ENCODE measurements at places on chromosomes 1 and 21. TPM values are rescaled to one million over a fixed set of nuclear protein-coding genes. Genes with fewer than 3 reads are reported as not detected.

Gene DCST1
- total RNA-seq = not detected

Gene AKR7A3
- total RNA-seq = 0.32 TPM

Gene CYP4A11
- total RNA-seq = not detected

Gene KIF17
- total RNA-seq = 2.7 TPM

Gene PTAFR
- total RNA-seq = 0.09 TPM

Gene PTPN7
- not detected for total RNA-seq

Gene CD5L
- not detected for total RNA-seq

Gene NBPF4
- not detected for total RNA-seq

Gene FMO1
- not detected for total RNA-seq

Gene FMOD
- not detected for total RNA-seq

Gene TMEM82
- total RNA-seq = not detected

Gene FAM131C
- total RNA-seq = 19.5 TPM

Gene TDRD5
- total RNA-seq = not detected

Gene ADAMTS1
- 0.05 TPM for total RNA-seq

Gene CENPS
- 29.2 TPM for total RNA-seq

Gene CHIA
- total RNA-seq = not detected

Gene CAPN9
- total RNA-seq = not detected

Gene PLA2G2F
- total RNA-seq = not detected

Gene ZFYVE9
- total RNA-seq = 8.3 TPM

Gene LRRC8B
- 3.1 TPM for total RNA-seq

Gene LCE1D
- not detected for total RNA-seq

Gene SIK1
- 14.0 TPM for total RNA-seq

Gene ZYG11B
- 5.7 TPM for total RNA-seq

Gene OPRD1
- total RNA-seq = 0.01 TPM

Gene TLR5
- 0.31 TPM for total RNA-seq

Gene SH2D5
- total RNA-seq = 11.9 TPM

Gene GJB4
- total RNA-seq = 0.06 TPM

Gene OR6N1
- total RNA-seq = not detected

Gene PEAR1
- total RNA-seq = 7.2 TPM

Gene SLC45A3
- 5.0 TPM for total RNA-seq

Gene GIPC2
- 0.03 TPM for total RNA-seq

Gene BACE2
- total RNA-seq = 23.2 TPM

Gene FGR
- total RNA-seq = not detected

Gene C1QB
- not detected for total RNA-seq

Gene AADACL4
- not detected for total RNA-seq

Gene MAP10
- total RNA-seq = 0.83 TPM

Gene RSPH1
- 0.68 TPM for total RNA-seq

Gene HSD3B2
- total RNA-seq = not detected
